PC-3 (cell line): ENCODE measurements at places on chromosomes 6 and 20. TPM values are rescaled to one million over a fixed set of nuclear protein-coding genes. Genes with fewer than 3 reads are reported as not detected.
A peak's percentile ranks its signal among the peaks of the same experiment; 100 is the strongest.

- no peak for DNase-seq
Measured at GRCh38 chr6:65998544-65998943, 291.5 kb upstream of the EYS start.

GRCh38 chr6:158835616-158836221, 16.6 kb upstream of the EZR start:
- DNase-seq = no peak

DNA sequence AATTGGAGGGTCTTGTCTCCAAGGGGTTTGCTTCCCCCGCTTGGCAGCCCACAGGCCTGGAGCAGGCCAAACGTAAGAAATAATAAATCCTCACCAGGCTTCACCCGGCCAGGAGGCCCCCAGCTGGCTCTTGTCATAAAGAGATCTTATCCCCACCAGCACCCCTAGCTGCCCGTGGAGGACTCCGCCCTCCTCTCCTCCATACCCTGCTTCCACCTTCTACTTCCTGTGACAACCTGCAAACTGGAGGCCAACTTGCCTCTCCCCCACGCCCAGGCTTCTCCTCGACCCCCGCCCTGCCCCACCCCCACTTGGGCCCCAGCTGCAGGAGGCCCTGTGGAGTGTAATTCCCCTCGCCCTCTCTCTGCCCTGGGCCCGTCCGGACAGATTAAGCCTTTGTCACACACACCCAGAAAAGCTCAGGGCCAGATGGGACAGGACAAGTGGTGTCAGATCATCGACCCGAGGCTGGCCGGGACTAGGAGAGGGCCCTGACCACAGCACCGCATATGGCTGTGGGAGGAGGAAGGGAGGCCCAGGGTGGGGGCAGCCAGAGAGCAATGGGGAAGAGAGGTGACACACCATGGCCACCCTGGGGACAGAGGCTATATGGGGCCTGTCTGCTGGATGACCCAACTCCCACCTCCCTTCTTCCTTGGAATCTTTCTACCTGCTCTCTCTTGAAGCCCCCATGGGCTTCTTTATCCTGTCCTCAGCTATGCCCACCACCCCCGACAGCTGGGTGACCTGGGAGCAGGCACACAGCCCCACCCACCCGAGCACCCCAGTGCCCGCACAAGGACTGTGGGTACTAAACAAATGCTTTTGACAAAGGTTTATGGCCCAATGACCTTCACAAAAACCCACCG, 3.9 kb downstream of the NOL4L start:
- DNase-seq = no peak

- no peak for DNase-seq
Measured at GRCh38 chr6:53920881-53921280, 126.1 kb downstream of the LRRC1 start.

DNA sequence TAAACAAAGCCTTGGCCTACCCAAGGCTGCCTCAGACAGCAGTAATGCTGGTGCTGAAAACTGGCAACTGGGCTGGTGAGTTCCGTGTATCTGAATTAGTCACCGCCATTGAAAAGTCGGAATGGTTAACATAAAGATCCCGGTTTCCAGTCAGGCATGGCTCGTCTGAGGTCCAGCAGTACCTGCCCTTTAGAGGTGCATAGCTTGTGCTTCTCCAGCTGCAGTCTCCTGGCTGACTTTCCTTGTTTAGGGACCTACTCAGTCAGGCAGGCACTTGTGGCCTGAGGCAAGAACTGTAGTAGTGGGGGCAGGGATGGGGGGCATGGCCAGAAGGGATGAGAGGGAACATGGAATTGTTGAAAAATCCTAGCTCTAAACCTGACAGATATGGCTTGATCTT, 101.6 kb downstream of the FYN start:
- no peak for DNase-seq

GRCh38 chr6:53937461-53937860, 142.7 kb downstream of the LRRC1 start:
- no peak for DNase-seq

DNA sequence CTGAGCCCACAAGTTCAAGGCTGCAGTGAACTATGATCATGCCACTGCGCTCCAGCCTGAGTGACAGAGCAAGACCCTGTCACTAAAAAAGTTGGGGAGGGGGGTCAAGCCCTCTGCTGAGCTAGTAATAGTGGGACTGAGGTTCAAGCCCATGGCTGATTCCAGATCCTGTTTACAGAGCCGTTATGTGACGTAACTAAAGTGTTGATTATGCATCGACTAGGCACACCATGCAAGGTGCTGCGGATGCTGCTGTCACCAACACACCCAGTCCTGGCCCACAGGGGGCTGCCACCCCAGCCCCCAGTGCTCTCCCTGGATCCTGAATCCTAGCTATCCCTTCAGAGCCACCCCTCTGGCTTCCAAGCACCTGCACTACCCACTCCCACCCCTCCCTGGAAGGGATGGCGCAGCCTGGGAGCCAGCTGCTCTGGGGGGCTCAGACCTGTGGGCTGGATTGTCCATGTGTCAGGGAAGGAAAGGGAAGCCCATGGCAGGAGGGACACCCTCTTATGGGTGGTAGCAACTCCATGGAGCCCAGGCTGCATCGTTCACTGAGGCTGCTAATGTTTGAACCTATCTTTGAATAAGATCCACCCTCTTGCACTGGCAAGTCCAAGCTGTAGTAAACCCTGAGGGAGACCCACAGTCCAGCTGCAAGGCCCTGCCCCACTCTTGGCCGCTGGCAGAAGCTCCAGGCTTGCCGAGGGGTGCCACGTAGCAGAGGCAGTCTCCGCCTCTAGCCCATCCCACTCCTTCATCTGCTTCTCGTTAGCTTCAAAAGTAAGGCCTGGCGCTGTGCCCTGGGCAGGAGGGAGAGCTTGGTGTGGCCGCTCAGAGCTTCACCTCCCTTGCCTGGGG, 95.0 kb downstream of the SNX5 start:
- DNase-seq = peak; percentile 65

GRCh38 chr6:16973051-16973450, 128.8 kb upstream of the STMND1 start:
- DNase-seq = no peak

DNA sequence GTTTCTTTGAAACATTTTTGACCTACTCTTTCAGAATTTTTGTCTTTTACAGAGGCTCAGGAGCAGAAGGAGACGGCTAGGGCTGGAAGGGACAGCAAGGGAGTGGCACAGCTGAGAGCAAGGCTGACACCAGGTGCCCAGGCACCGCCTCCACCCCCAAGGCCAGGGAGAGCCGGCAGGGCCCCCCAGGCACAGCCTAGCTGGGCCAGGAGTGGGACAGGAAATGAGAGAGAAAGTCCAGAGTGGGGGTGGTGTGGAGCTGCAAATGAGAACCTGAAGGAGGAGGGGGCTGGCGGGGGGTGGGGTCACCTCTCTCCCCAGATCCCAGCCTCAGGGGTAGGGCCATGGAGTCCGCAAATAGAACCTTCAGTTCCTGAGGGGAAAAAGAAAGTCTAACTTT, 236.7 kb downstream of the CDC5L start:
- no peak for DNase-seq

DNA sequence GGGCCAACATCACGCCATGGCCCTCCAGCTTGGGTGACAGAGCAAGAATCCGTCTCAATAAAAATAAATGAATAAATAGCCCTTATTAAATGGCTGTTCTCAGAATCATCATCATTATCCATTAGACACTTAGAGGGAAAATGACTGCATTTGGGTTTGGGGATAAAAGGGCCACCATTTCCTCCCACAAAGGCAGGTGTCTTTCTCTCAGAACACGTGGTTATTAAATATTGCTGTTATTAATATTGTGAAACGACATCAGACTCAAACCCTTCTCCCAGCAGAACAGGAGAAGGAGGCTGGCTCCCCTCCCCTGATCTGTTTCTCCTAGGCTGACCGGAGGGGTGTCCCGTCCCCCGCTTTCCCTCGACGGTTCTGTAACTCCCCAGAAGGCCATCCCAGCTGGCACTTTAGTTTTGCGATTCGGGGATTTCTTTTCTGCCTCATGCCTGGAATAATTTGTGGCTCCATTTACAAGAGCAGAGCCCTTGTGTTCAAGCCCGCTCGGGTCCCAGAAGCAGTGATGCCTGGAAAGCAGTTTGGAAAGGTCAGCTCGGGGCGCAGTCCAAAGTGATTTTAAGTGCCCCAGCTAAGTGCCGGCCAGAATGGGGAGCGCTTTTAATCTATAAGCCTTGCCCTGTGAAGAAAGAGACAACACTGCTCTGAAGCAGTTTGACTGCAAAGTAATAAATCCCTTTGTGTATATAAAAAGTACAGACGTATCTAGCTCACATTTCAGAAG, 41.9 kb downstream of the EYA2 start:
- no peak for DNase-seq

- DNase-seq = peak; percentile 82
Measured at GRCh38 chr20:12207875-12208274, 290.2 kb downstream of the BTBD3 start.

- no peak for DNase-seq
Measured at GRCh38 chr6:166643891-166644590, 17.0 kb upstream of the RPS6KA2 start.

GRCh38 chr6:36493859-36494258, 51.1 kb downstream of the KCTD20 start:
- no peak for DNase-seq

GRCh38 chr6:128280960-128281359, 239.4 kb downstream of the PTPRK start:
- no peak for DNase-seq

DNA sequence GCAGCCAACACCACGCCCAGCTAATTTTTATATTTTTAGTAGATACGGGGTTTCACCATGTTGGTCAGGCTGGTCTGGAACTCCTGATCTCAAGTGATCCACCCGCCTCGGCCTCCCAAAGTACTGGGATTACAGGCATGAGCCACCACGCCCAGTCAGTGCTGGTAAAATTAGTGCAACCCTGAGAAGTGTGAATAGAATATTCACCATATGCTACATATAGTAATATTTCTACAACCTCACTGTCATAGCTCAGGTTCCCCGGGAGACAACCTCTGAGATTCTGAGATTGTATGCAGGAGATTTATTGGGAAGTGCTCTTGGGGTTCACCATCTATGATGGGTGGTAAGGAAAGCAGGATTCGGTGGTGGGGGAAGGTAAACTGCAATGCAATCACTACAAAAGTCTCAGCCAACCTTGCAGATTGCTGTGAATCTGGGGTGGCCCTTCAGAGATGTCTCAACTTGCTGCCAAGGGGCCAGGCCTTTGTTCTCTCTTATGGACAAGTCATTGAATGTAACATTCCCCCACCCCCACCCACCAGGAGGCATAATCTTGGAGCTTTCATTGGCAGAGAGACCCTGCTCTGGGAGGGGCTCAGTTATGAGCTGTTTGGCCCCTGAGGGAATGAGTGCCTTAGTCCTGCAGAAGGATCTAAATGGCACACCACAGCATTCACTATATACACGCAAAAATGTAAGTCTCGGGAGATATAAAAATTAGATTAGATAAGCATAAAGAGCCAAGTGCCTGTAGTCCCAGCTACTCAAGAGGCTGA, 34.0 kb upstream of the SEC63 start:
- no peak for DNase-seq

- DNase-seq = peak; percentile 94
Measured at GRCh38 chr6:35370124-35370741, 27.9 kb downstream of the PPARD start.

DNA sequence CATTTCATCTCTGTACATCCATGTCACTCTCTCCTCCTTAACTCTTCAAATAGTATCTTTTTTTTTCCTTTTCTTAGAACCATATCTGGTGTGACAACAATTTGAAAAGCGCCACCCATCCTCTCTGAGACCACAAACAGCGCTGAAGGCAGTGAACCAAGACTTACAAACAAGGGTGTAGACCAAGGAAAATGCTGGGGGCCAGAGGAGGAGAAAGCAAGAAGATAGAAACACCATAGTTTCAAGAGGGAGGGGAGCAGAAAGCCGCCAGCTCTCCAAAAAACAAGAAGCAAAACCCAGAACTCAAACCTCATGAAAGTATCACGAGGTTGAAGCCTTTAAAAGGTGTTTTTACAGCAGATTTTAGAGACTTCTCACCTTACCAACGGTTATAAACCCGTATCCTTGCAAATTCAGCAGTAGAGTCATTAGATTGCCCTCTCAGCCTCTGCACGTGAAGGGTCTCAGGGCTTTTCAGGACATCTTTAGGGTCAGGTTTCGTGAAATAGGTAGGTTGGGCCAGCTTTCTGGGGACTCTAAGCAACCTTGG, 13.3 kb upstream of the RIPOR2 start:
- DNase-seq = no peak

DNA sequence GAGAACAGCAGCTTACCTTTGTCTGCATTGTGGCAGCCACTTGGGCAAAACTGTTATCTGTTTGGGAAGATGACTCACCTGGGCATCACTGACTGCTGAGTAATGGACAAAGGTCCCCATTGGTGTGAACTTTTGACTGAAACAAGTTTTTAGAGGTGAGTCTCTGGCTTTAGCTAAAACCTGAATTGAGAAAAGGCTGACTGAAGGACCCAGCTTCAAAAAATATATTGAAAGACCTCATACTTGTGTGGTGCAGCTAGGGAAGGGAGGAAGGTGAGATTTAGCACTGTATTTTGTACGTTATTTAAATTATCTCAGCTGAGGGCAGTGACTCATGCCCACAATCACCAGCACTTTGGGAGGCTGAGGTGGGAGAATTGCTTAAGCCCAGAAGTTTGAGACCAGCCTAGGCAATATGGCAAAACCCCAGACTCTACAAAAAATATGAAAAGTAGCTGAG, 4.5 kb upstream of the CITED2 start:
- peak; percentile 83 for DNase-seq

DNA sequence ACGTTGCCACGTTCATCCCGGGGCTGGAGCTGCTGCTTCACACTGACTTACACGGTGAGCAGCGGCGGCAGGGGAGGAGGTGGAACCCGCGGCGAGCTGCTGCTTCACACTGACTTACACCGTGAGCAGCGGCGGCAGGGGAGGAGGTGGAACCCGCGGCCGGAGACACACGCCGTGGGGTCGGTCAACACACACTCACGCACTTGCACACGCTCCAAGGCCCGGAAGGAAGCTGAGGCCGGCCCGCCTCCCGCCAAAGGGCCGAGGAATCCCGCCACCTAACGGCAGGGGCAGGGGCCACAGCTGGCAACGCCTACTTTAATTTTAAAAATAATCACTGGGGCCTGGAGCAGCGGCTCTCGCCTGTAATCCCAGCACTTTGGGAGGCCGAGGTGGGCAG, 94.4 kb upstream of the FOXC1 start:
- no peak for DNase-seq

NKAPL gene
- not detected in 2 replicates for total RNA-seq

TDRD6 gene
- 0.07 TPM in 1 of 2 replicates, not detected in the other for total RNA-seq

SOX18 gene
- 1.1 and 1.5 TPM in 2 replicates for total RNA-seq

TP53TG5 gene
- total RNA-seq = not detected in 2 replicates

SFTA2 gene
- not detected in 2 replicates for total RNA-seq

BHLHE23 gene
- total RNA-seq = not detected in 2 replicates

PDE10A gene
- 0.92 and 2.1 TPM in 2 replicates for total RNA-seq

CCN6 gene
- total RNA-seq = not detected in 2 replicates

ERGIC3 gene
- total RNA-seq = 284 and 376 TPM in 2 replicates

MEI4 gene
- total RNA-seq = not detected in 2 replicates

MYCT1 gene
- 0.55 TPM in 1 of 2 replicates, not detected in the other for total RNA-seq
